Activated T-cell treated with anti-CD3 and anti-CD28 coated beads, Interleukin-2, amount 50 U/mL, for 24 hours (primary cell): ENCODE measurements at places on chromosomes 12 and 14.
A peak's percentile ranks its signal among the peaks of the same experiment; 100 is the strongest.

GRCh38 chr14:88825503-88825902 is 1.1 kb downstream of the TTC8 start:
- no peak for DNase-seq

DNA sequence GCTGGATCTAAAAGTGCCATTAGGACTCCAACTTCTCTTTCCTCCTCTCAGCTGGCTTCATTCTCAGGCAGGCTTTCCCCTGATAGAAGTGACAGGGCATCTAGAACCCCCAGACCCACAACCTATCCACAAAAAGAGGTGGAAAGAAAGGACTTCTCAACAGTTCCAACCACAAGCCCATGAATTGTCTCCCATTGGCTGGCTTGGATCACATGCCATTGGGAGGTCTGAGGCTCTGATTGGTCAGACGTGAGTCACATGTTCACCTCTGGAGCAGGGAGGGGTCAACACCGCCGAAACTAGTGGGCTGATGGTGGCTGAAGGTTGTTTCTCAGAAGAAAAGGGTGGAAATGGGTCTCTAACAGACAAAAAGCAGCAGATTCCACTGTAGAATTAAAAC is 47.2 kb downstream of the DRAM1 start:
- DNase-seq, result no peak

GRCh38 chr12:56267443-56268071 is 815 bp downstream of the COQ10A start:
- no peak for DNase-seq

- no peak for DNase-seq
These were observed 10.5 kb downstream of the COCH start for GRCh38 chr14:30884901-30885300.

DNA sequence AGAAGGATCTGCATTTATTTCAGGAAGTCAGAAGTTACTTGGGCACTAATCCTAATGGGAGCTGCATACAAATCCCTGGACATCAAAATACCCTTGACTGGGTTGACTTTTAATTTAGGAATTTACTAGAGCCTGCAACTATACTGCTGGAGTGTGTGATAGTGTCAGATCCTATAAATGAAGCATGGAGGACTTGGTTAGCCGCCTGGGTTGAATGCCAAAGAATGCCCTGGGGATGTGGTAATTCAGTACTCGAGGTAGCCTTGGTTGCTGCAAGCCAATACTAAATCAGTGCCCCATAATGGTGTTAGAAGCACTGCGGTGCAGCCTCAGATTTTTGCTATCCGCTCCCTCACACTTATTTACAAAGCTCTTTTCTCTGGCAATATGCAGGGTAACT is 184.9 kb downstream of the CAPZA3 start:
- DNase-seq, result no peak

GRCh38 chr12:115481141-115481540 is 796.4 kb downstream of the MED13L start:
- no peak for DNase-seq

DNA sequence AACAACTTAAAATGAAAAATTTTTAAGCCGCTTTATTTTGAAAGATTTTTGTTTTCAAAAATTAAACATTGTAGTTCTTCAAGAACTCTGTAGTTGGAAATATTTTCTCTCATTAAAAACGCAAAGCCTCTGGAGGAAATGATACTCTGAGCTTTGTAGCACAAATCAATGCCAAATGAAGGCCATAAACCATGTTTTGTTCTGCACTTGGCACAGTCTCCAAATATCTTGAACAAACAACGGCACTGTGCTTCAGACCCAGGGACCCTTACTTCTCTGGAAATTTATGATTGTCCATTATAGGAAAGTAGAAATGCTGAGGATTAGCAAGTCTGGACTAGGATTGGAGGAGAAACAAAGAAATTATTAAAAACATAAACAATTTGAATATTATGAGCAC is 160.8 kb upstream of the BMP4 start:
- no peak for DNase-seq

GRCh38 chr14:89773644-89774316 is 180.8 kb downstream of the EFCAB11 start:
- DNase-seq, result peak; percentile 73
